Mesangial cell (primary cell): ENCODE measurements at places on chromosomes 16 and 17. TPM values are rescaled to one million over a fixed set of nuclear protein-coding genes. Genes with fewer than 3 reads are reported as not detected.

TEX19 gene
- not detected in 2 replicates for total RNA-seq

UNKL gene
- total RNA-seq, result 9.6 and 13.7 TPM in 2 replicates

HOXB9 gene
- 27.1 and 43.1 TPM in 2 replicates for total RNA-seq

KRT222 gene
- total RNA-seq, result 0.16 and 1.3 TPM in 2 replicates

SECTM1 gene
- total RNA-seq, result 1.5 and 8.2 TPM in 2 replicates

TAT gene
- not detected in 2 replicates for total RNA-seq

MYO15A gene
- 0.16 and 0.63 TPM in 2 replicates for total RNA-seq

PRSS27 gene
- 1.3 and 2.0 TPM in 2 replicates for total RNA-seq

FSCN2 gene
- 2.4 TPM in 1 of 2 replicates, not detected in the other for total RNA-seq

TRAPPC1 gene
- total RNA-seq, result 87.2 and 97.5 TPM in 2 replicates
